GM18507 (cell line): ENCODE measurements at places on chromosomes 6 and 20.

DNA sequence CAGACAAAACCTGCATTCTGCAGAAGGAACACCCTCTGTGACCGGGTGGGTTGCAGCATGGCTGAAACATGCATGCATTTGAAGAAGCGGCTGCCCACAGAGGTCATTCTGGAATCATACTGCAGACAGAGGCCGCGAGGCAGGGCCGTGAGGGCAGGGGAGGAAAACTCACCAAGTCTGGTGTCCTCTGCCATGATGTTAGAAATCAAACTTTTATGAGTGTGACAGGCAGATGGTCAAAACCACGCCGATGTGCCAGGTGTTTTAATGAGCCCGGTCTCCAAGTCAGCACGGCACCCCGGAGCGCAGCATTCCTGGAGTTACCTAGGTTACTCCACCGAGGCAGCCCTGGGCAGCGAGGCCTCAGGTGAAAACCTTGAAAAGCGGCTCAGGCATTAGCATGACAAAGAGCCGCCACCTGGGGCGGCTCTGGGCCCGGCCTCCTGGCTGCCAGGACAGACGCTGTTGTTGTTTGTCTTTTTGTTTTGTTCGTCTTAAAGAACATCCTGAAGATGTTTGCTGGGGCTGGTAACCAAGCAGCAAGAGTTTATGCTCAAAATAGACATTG is 255.6 kb downstream of the ERMARD start:
- no peak for DNase-seq

- DNase-seq: no peak
Measured at GRCh38 chr20:51631011-51631950, 88.8 kb upstream of the NFATC2 start.

- no peak for DNase-seq
Measured at GRCh38 chr6:71228461-71229041, 60.1 kb upstream of the OGFRL1 start.

DNA sequence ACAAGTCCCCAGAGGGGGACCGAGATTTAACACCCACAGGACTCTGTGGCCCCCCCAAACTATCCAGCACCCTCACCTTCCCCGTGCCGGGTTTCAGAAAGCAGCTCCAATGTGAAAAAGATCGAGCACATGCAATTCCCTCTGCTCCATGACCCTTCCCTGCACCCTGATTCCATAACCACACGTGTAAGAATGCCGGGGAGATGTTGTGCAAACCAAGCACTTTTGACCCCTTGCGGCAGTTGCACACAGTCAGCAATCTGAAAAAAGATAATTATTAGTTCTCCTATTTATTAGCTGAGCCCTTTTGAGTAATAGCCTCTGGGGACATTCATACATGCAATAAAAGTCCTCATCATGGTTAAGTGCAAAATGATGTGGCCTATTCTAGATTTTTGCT is 13.0 kb downstream of the FOXQ1 start:
- no peak for DNase-seq

DNA sequence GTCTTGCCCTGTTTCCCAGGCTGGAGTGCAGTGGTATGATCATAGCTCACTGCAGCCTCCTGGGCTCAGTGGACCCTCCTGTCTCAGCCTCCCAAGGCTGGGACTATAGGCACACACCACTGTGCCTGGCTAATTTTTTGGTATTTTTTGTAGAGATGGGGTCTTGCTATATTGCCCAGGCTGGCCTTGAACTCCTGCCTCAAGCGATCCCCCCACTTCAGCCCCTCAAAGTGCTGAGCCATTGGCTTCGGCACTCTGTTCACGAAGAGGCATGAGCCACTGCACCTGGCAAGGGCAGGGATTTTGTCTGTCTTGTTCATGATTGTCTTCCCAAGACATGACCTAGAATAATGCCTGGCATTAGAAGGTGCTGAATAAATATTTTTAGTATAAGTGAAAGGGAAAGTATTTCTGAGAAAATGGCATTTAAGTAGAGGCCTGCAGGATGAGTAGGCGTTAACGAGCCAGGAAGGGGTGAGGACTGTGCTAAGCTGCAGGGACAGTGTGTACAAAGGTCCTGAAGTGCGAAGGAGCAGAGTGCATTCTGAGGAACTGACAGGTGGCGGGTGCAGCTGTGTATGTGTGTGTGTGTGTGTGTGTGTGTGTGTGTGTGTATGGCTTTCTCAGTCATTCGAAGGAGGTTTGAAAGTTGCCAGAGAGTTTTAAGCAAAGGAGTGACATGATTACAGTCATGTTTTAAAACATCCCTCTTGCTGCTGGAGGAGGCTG is 43.0 kb downstream of the VEGFA start:
- no peak for DNase-seq

GRCh38 chr6:162238675-162239074 is 488.9 kb downstream of the PRKN start:
- DNase-seq: no peak

DNA sequence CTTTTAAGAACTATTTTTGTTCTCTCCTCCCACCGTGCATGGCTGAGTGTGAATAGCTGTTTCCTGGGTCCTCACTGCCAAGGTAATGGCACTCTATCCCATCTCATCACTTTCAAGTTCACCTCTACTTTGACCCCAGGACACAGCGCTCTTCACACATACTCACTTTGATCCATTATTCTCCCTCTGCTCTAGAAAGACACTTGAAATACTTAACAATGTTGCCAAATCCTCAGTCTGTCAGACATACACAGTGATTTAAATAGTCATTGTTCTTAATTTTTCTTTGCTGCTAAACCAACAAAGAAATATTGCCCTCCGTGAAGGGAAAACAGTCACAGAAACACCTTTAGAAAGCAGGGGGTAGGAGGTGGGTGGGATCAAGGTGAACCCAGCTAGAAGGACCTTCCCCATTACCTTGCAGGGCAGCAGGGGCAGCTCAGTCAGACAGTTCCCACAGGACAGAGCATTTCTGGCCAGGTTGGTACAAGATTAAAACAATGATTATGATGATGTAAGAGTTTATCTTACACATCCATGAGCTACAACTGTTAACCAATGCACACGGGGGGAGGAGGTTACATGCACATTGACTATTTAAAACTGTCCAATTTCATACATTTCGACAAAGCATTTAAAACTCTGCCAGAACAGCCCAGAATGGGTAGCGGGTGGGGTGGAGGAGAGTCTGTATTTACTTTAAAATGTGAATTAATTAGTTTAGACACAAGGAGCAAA is 2.4 kb downstream of the SLC22A23 start:
- DNase-seq: no peak

GRCh38 chr20:59031564-59032022 is 542 bp downstream of the ATP5F1E start:
- DNase-seq: no peak
